Thoracic aorta (tissue), 2 donors: ENCODE measurements at places on chromosomes 1 and 21. TPM values are rescaled to one million over a fixed set of nuclear protein-coding genes. Genes with fewer than 3 reads are reported as not detected.

GRCh38 chr1:229148041-229148671, 122.8 kb upstream of the RAB4A start:
- DNase-seq = no peak
- H3K36me3 ChIP-seq = no peaks in the 10 kb centered on the region
- no peaks in the 10 kb centered on the region for H3K27me3 ChIP-seq
- H3K4me3 ChIP-seq = peak overlapping the region; percentile 27
- no peaks in the 10 kb centered on the region for H3K4me1 ChIP-seq

GRCh38 chr1:169100651-169101088, 5.8 kb upstream of the ATP1B1 start:
- no peaks in the 10 kb centered on the region for H3K36me3 ChIP-seq
- no peaks in the 10 kb centered on the region for H3K4me1 ChIP-seq
- no peak overlapping the region for H3K27ac ChIP-seq
- H3K27me3 ChIP-seq = no peaks in the 10 kb centered on the region
- no peak for DNase-seq
- H3K4me3 ChIP-seq = no peak overlapping the region

- no peaks in the 10 kb centered on the region for H3K27me3 ChIP-seq
- no peaks in the 10 kb centered on the region for H3K36me3 ChIP-seq
- no peak for DNase-seq
- no peak overlapping the region for H3K4me3 ChIP-seq
- H3K4me1 ChIP-seq = no peaks in the 10 kb centered on the region
Measured at GRCh38 chr1:230575886-230576500, 66.3 kb upstream of the COG2 start.

GRCh38 chr1:170886460-170886859, 48.9 kb upstream of the MROH9 start:
- H3K4me1 ChIP-seq = peaks cover 19% of the 10 kb centered on the region
- no peak for DNase-seq
- no peaks in the 10 kb centered on the region for H3K27me3 ChIP-seq
- no peaks in the 10 kb centered on the region for H3K36me3 ChIP-seq

DNA sequence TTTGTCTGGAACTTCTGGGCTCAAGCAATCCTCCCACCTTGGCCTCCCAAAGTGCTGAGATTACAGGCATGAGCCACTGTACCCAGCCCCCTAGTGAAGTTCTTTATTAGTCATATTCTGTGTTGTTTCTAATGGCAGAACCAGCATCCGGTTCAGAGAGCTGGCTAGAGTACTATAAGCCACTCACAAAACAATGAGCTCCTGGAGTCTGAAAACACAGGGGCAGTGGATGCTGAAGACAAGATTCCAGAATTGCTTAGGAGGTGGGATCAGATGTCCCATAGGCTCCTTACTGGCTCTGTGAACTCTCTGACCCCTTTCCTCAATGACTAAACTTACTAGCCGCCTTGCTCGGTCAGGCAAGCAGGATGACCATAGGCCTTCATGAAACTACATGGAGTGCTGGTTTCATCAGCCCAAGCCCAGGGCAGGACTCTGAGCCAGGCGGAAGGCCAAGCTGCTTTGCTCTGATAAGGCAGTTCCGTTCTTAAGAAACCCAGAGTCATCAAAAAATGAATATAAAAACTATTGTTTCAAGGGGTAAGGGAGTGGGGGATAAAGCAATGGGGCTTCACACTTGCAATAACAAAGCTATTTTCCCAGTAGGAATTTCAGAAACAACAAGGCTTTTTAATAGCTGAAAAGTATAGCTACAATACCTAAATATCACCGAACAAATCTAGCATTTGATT, 8.1 kb downstream of the MTHFR start:
- H3K36me3 ChIP-seq = peaks cover 43% of the 10 kb centered on the region
- no peaks in the 10 kb centered on the region for H3K27me3 ChIP-seq
- DNase-seq = peak; percentile 73
- H3K4me1 ChIP-seq = peaks cover 54% of the 10 kb centered on the region

DNA sequence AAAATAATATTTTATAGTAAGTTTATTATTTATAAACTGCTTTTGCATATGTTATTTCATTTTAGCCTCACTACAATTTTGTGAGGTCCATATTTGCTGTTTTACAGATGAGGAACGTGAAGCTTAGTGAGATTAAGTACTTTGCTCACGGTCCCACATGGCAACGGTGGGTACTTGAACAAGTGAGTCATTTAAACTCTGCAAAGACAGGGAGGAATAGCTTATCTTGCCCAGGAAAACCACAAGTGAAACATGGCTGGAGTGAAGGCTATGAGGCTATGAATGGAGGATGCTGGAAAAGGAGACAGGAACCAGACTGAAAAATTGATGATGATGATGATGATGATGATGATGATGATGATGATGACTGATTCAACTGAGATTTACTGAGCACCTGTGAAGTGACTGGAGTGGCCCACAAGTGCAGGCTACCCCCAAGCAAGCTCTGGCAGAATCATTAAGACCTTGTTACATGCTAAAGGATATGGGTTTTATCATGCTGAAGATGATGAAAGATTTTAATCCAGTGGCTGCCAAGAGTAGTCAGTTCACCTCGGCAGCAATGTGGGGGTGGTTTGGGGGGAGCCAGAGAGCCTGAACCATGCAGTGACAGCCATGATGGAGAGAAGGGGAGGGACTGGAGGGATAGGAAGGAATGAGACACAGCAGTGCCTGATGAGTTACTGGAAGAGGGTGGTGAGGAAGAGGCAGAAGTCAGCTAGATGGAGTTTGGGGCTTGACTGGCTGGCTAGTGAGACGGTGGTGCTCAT, 1.4 kb upstream of the ABCA4 start:
- no peak for DNase-seq
- no peak overlapping the region for H3K4me3 ChIP-seq
- no peaks in the 10 kb centered on the region for H3K27me3 ChIP-seq
- H3K4me1 ChIP-seq = peaks cover 17% of the 10 kb centered on the region
- no peaks in the 10 kb centered on the region for H3K36me3 ChIP-seq
- no peak overlapping the region for H3K27ac ChIP-seq

DNA sequence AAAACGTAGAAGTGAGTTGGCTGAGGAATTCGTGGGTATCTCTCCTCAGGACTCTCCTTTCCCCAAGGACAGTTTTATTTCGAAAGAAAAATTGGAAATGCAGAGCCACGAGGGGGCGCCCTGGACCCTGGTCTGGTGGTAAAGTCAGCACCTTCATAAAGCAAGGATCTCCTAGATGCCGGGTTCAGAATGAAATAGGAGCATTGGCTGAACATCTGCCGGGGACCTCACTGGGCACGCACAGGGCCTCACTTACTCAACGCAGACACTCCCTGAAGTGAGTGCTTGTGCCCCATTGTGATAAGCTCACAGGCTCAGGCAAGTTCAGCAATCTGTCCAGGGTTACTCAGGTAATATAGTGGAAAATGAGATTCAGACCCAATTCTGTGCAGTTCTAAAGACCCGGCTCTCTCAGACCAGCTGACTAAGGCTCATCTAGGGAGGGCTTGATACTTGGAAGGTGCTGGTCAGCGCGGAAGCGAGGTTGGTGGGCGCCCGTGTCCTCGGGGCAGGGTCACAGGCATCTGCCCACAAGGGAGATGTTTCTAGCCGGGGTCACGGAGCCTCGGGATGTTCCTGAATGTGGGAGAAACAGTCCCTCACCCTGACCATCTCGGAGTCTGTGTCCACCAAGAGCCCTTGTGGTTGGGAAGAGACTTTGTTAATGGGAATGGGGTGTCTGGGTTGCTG, 55.7 kb upstream of the ETV3 start:
- H3K27ac ChIP-seq = no peak overlapping the region
- H3K4me1 ChIP-seq = no peaks in the 10 kb centered on the region
- no peaks in the 10 kb centered on the region for H3K36me3 ChIP-seq
- no peak for DNase-seq
- H3K27me3 ChIP-seq = no peaks in the 10 kb centered on the region
- no peak overlapping the region for H3K4me3 ChIP-seq

DNA sequence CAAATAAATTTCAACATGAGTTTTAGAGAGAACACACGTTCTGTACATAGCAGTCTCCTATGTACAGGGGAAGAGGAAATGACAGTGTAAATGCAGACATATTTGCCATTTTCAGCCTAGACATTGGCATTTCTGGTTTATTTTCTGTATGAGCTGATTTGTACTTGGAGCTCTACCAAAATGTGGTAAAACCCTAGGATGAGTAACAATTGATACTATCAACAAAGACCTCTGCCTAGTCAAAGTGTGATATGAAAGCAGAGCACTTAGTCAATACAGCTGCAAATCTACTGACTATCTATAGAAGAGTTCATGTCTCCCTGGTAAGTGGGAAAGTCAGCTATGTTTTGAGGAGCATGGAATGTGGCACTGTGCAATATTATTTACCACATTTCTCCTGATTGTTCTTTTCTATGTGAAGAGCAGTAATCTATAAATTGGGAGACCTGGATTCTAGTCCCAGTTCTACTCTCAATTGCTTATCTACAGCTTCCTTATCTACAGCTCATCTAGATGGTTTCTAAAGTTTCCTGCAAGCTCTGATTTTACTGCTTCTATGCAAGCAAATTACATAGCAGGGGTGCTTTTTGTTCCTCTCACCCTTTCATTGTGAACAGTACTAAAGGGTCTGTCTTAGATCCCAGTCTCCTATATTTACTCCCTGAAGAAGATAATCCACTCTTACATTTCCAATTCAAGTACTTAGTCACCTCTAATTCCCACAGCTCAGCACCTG, 334.2 kb downstream of the NTNG1 start:
- DNase-seq = no peak
- no peak overlapping the region for H3K27ac ChIP-seq
- no peaks in the 10 kb centered on the region for H3K27me3 ChIP-seq
- no peak overlapping the region for H3K4me3 ChIP-seq

- H3K4me3 ChIP-seq = peak within 1 kb of the TSS; percentile 97
- DNase-seq = peak; percentile 70
- H3K4me1 ChIP-seq = peaks cover 25% of the 10 kb centered on the region
- no peaks in the 10 kb centered on the region for H3K27me3 ChIP-seq
- peak within 1 kb of the TSS; percentile 93 for H3K27ac ChIP-seq
Measured at GRCh38 chr1:8817412-8818324, at the start of gene RERE. RERE (minus strand) TSS chr1:8817640.

- peaks cover 5% of the 10 kb centered on the region for H3K4me1 ChIP-seq
- peak within 1 kb of the TSS; percentile 79 for H3K27ac ChIP-seq
- peak within 1 kb of the TSS; percentile 87 for H3K4me3 ChIP-seq
- DNase-seq = no peak
Measured at GRCh38 chr21:36966066-36966820, at the start of gene HLCS. HLCS (minus strand) TSS chr21:36966669; CDS start chr21:36966638, 31 bp downstream.

GRCh38 chr1:15290382-15290781, 43.4 kb downstream of the FHAD1 start:
- H3K4me1 ChIP-seq = no peaks in the 10 kb centered on the region
- no peak overlapping the region for H3K27ac ChIP-seq
- no peaks in the 10 kb centered on the region for H3K36me3 ChIP-seq
- no peak for DNase-seq

DNA sequence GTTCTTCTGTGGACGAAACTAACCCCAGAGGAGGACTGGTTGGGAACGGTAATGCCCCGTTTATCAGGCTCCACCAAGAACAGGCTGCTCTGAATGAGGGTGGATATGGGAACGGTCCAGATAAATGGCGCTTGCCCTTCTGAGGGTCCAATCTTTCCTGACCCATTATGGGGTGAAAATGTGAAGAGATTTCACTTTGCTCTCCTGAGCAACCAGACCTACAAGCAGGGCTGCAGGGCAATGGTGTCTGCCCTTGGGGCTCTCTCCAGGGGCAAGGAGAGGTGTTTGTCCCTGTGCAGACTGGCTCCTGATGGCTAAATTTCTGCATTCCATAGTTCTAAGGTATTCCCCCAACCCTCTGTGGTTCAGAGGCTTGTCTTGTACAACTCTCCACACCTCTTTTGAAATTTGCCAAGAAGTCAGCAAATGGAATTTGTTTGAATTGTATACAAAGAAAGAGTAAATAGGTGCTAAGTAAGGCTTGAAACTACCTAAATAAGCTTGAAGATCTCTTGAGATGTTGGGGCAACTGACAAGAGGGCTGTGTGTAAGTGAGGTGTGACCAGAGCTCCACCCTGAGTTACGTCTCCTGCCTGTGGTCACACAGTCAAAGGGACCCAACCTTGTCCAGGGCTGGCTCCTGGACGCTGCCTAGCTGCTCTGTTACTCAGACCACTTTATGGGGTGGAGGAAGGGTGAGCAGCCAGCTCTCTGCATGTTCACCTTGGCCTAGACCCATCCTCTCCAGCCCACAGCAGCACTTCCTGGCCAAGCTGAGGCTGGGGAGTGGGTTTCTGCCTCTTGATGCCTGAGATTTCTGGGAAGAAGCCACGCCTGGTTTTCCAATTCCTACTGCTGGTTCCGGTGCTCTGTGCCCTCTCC, 24.8 kb downstream of the SLC2A1 start:
- peaks cover 9% of the 10 kb centered on the region for H3K36me3 ChIP-seq
- peak overlapping the region; percentile 5 for H3K27ac ChIP-seq
- H3K27me3 ChIP-seq = no peaks in the 10 kb centered on the region
- H3K4me3 ChIP-seq = no peak overlapping the region
- peaks cover 37% of the 10 kb centered on the region for H3K4me1 ChIP-seq

DNA sequence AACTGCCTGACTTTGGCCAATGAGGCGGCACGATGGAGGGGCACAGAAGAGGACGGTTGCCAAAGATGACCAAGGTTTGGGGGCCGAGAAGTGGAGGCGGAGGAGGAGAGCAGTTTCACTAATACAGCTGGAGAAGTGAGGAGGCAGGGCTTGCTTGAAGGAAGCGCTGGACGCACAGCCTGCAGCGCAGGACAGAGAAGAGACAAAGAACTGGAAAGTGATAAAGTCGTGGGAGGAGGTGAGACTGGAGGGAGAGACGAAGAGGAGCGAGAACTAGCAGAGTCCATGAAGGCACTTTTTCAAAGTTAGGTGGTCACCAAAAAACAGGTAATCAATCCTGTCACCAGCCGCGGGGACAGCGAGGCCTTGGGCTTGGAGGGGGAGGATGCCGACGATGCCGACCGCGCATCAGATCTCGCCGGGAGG, 771 bp downstream of the PACC1 start:
- H3K27ac ChIP-seq = no peak overlapping the region
- H3K4me3 ChIP-seq = peak overlapping the region; percentile 99
- no peak for DNase-seq
- peaks cover 4% of the 10 kb centered on the region for H3K4me1 ChIP-seq

DNA sequence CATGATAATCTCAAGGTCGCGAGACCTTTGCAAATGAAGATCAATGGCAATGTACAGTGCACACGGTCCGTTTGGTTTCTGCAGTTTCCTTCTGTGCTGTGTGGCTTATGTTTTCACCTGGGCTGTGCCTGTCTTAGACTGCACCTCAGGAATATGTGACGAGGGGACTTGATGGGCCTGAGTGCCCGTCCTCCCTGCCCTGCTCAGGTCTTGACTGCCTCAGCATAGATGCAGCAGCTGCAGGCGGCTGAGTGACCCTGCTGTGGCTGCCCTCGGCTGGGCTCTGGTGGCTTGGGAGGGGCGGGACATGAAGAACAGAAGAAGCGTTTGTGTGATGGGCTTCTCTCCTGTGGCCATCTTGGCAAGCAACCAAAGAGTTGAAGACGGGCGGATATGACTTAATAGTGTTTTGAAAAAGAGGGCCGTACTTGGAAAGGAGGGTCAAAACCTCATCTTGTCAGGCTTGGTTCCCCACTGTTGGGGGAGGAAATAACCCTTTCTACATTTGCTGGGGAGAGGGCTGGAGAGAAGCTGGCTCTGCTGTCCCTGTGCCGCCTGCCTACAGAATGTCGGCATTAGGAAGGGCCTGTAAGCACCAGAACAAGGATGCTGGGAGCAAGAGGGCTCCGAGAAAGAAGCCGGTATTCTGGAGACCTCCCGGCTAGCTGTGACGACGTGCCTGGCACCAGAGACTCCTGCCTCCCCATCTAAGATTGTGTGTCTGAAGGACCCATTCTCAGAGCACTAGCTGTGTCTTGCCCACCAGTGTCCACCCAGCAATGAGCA, 7.1 kb downstream of the MYBPHL start:
- H3K27ac ChIP-seq = no peak overlapping the region
- H3K4me1 ChIP-seq = peaks cover 6% of the 10 kb centered on the region
- H3K36me3 ChIP-seq = no peaks in the 10 kb centered on the region
- H3K4me3 ChIP-seq = no peak overlapping the region

The KIF26B gene
- total RNA-seq = 0.41 TPM

The C4BPB gene
- 3.7 TPM for total RNA-seq

The TEKT2 gene
- not detected for total RNA-seq

The FMO5 gene
- total RNA-seq = 4.7 TPM
